SHP77 (cell line): ENCODE measurements at places on chromosomes 3 and 15.

DNA sequence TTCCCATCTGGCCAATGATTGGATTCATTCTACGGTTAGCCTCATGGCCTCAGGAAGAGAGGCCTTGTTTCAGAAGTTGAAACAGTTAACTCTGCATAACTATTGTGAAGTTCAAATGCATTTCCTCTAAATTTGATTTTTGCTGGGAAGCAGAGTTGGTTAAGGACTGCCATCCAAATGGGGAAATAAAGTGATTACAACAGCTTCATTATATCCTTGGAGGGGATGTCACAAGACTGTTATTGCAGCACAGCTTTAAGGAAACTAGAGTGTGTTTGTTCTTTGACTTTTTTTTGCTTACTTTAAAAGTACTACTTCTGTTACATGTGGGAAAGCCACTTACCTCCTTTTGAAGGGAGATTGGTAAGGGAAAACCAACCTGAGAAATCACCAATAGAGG is 164.8 kb downstream of the AKAP13 start:
- DNase-seq = no peak

DNA sequence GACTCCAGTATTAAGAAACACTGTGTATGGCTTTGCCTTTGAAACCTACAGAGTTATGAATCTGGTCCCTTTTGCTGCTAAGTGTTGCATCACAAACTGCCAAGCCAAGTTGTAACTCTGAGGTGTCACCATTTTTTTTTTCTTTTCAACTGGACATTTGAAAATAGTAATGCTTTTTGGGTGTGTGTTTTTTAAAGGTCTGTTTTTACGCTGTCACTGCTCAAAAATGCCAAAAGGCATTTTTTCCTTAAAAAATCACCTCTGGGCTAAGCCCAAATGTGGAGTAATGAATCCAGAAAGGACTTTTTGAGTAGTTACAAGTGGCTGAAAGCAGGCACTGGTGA is 9.5 kb downstream of the SMAD3 start:
- no peak for DNase-seq

GRCh38 chr3:178434206-178434805 is 101.9 kb upstream of the KCNMB2 start:
- DNase-seq = no peak

DNA sequence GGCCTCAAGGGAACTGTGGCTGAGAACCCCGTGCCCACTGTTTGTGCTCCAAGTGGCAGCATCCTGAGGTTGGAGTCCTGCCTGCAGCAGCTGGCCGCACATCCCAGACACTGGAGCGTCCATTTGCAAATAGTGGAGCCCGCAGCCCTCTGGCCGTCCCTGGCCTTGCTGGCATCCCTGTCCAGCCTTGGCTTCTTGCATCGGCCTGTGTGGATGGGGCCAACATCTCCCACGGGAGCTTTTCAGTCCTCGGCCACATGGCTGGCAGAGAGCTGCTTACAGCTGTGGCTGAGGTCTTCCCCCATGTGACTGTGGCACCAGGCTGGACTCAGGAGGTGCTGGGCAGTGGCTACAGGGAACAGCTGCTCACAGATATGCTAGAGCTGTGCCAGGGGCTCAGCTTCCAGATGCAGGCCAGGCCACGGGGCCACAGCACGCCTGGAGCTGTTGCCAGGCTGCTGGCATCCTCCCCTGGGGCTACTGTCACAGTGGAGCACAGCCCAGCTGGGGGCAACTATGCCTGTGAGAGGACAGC is 71.2 kb downstream of the FAM43A start:
- no peak for DNase-seq

- DNase-seq = no peak
These were observed 1.9 kb downstream of the TOP2B start for GRCh38 chr3:25662736-25663320.
